Activated CD4-positive, alpha-beta T cell treated with anti-CD3 and anti-CD28 coated beads for 4 hours (primary cell): ENCODE measurements at places on chromosomes 6 and 20.

DNA sequence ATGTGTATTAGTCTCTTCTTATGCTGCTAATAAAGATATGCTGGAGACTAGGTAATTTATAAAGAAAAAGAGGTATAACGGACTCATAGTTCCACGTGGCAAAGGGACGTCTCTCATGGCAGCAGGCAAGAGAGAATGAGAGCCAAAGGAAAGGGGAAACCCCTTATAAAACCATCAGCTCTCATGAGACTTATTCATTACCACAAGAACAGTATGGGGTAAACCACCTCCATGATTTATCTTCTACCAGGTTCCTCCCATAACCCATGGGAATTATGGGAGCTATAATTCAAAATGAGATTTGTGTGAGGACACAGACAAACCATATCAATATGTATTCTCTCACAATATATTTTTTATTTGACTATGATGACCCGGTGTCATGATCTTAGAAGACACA is 109.1 kb downstream of the UTRN start:
- DNase-seq: no peak

DNA sequence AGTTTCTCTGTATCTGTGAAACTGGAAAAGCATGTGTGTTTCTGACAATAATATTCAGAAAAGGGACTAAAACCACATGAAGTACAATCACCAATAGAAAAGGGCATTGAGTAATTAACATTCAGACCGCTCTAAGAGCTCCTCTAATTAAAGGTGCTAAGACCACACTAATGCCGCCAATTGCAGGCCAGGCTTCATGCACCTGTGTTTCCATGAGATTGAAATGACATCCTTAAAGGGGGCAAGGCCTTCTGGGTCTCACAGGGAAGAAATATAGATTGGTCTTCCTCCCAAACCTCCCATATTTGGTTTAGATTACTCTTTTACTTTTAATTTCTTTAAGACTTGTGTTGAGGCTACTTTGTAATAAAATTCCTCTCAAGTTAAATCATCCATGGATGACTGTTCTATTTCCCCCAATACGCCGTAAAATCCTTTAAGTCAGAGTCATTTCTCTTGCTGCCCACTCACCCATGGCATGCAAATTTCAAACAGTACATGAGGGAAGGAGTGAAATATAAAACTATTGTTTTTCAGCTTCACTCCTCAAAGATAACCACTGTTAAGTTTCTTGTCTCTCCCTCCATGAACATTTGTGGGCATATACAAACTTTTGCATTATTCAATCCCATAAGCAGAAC is 110.6 kb downstream of the UBE3D start:
- DNase-seq: no peak

GRCh38 chr20:35954907-35955251 is 577 bp upstream of the SCAND1 start:
- no peak for DNase-seq

DNA sequence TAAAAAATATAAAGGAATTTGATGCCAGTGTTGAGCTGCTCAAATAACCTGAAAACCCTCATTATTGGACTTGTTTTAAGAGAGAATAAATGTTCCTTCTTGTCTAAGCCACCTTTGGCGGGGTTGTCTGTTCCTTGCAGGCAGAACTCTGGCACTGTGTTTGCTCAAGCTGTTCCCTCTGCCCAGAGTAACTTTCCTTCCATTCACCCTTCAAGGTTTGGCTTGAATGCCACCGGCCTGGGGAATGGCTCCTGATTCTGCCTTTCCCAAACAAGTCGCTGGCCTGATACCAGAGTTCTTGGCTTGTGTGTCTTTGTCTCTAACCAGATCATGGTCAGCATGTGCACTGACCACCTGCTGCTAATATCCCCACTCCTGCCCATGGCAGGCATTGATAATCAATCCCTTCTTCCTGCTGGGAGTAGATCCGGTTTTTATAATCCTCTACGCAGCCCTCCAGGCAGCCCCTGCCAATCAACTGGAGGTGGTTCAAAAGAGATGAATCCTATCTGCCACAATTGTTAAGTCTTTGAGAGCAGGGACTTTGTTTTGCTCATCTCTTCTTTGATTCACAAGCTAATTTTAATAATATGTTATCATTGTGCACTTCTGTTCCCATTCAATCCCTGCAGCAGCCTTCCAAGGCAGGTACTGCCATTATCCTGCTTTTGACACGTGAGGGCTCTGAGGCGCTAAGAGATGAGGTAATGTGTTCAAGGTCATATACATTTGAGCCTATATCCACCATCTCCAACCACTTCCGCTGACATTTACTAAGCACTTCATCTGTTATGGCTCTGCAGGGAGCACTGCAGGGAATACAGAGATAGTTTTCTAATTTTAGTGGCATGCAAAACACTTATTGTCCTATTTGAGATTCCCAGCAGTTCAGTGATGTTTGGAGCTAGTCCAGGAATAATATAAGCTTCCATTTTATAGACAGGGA is 3.1 kb upstream of the CCM2L start:
- no peak for DNase-seq

DNA sequence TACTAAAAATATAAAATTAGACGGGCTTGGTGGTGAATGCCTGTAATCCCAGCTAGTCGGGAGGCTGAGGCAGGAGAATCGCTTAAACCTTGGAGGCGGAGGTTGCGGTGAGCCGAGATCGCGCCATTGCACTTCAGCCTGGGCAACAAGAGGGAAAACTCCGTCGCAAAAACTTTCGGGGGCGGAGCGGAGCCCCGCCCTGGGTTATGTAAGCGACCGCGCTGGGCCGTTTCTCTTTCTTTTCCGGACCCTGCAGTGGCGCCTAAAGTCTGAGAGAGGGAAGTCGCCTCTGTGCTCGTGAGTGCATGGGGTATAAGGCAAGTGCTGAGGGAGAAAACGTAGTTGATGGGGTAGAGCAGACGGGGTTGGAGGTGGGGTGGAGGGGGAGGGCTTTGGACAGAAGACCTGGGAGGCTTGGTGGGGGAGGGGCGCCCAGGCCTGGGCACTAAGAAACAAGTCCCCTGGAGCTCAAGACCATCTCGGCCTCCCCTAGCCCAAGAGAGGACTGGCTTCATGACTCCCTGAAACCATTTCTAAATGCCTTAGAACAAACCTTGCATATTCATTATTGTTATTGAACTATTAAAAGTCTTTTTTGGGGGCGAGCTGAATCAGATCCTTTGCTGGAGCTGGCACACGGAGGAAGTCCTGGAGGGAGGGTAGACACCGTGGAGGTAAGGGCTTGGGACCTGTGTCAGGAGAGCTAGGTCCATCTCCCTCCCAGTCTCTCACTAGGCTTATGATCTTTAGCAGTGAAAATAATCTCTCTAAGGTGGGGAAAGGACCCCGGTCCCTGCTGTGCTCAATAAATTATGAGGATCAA is 2.7 kb upstream of the MICA start:
- peak; percentile 75 for DNase-seq
